Right renal pelvis (tissue), 4 donors: ENCODE measurements at places on chromosomes 3 and 15.

GRCh38 chr3:123815981-123816380 is 68.2 kb downstream of the MYLK start:
- no peak for DNase-seq

- DNase-seq: no peak
These were observed 148.0 kb upstream of the TPM1 start for GRCh38 chr15:62894322-62895085.

DNA sequence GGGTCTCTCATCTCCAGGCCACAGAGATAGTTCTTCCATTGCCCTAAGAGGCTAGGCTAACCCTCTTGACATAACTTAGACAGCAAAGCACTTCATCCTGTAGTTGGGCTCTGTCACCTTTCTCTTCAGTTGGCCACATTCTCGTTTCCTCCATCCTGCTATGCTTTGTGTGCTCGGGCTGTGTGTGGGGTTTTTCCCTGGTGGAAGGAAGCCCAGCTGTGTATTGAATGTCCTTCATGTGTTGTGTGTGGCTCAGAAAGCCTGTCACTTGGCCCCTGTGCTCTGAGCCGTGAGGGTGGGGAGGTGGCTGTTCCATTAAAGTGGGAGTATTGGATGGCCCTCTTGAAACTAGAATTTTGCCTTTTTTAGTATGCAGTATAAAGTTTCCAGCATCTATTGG is 8.8 kb upstream of the EXOG start:
- no peak for DNase-seq

DNA sequence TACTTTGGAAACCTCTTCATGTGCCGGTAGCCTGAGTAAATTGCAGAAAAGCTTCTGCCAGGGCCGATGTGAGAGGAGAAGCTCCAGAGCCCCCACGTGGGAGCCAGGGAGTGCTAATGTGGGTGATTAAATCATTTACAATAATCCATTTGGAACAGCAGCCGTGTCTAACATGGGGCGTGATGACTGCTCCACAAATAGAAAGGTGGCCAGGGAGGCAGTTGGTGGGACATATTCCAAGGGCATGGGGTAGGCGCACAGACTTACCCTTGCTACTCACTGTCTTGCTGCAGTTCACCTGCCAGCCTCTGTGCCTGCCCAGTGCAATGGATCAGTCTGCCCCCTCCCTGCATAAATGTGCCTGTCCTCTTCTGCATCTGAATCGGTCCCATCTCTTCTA is 39.3 kb upstream of the INSYN1 start:
- DNase-seq: no peak

DNA sequence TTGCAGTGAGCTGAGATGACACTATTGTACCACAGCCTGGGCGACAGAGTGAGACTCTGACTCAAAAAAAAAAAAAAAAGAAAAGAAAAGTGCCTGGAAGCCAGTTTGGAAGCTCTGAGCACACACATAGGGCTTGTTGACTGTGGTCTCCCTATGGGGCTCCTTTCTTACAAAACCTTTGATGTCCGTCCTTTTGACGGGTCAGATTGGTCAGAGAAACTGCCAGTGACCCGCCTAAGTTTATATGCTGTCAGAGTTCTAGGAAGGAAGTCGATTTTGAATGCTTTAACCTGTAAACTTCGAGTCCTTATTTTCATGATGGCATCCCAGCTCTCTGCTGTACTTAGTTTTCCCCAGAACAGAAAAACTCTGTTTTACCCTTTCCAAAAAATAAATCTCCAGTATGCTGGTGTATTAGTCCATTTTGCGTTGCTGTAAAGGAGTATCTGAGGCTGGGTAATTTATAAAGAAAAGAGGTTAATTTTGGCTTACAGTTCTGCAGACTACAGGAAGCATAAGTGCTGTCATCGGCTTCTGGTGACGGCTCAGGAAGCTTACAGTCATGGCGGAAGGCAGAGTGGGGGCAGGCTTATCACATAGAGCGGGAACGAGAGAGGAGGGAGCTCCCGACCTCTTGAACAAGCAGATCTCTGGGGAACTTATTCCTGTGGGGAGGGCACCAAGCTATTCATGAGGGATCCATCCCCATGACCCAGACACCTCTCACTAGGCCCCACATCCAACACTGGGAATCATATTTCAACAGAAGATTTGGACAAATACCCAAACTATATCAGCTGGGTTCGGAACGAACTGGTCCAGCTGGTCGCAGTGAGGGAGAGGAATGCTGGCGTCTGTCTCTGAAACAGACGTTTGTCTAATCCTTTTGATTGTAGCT is 72.3 kb downstream of the LMLN start:
- no peak for DNase-seq

GRCh38 chr3:82208002-82208710 is 446.7 kb upstream of the GBE1 start:
- DNase-seq: no peak

GRCh38 chr3:64870876-64871646 is 183.3 kb upstream of the ADAMTS9 start:
- DNase-seq: no peak

- no peak for DNase-seq
These were observed 64.6 kb downstream of the CYP11A1 start for GRCh38 chr15:74302821-74303359.

GRCh38 chr3:120181632-120182031 is 87.4 kb upstream of the GSK3B start:
- DNase-seq: no peak

- DNase-seq: no peak
These were observed 959.8 kb downstream of the NAALADL2 start for GRCh38 chr3:175818811-175819464.

DNA sequence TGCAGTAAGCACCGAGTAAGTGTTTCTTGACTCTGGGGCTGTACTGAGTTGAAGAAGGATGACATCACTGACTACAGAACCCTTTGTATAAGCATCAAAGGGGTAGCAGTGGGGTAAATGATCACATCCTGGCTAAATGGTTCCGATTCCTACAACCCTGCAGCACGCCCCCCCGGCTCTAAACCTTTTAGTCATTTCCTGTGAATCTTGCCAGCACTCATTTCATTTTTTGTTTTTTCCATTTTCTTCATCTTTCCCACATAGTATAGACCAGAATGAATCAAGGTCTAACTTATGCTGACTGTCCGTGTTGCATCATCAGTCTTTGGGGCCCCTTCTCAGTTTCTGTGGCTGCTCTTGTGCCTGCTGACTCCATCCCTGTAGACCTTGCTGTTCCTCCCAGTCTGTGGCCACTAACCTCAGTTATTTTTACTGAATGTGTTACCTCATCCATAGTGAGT is 383.1 kb upstream of the TPRG1 start:
- DNase-seq: no peak

DNA sequence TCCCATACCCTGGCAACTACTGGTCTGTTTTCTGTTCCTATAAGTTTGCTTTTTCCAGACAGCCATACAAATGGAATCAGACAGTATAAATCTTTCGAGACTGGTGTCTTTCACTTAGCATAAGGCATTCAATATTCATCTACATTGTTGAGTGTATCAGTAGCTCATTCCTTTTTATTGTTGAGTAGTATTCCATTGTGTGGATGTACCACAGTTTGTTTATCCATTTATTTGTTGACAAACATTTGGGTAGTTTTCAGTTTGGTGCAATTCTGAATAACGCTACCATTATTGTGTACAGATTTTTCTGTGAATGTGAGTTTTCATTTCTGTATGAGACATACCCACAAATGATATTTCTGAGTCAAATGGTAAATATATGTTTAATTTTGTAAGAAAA is 35.4 kb downstream of the LARP6 start:
- DNase-seq: no peak

DNA sequence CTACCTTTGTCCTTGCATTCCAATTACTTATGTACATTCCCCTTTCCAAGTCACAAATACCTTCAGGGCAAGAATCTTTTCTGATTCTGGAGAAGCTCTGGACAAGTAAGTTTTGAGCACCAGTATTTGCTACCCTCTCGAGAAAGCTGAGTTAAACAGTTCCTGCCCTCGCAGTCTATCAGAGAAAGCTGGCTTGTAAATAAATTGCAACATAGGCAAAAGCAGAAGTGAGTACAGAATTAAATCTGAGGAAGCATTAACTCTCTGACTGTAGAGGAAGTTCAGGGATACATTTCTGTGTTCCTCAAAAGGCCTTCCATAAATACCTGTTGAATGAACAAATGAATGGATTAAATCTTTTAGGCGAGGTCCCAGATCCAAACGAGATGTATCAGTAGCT is 1.2 kb downstream of the OSBPL11 start:
- DNase-seq: no peak

DNA sequence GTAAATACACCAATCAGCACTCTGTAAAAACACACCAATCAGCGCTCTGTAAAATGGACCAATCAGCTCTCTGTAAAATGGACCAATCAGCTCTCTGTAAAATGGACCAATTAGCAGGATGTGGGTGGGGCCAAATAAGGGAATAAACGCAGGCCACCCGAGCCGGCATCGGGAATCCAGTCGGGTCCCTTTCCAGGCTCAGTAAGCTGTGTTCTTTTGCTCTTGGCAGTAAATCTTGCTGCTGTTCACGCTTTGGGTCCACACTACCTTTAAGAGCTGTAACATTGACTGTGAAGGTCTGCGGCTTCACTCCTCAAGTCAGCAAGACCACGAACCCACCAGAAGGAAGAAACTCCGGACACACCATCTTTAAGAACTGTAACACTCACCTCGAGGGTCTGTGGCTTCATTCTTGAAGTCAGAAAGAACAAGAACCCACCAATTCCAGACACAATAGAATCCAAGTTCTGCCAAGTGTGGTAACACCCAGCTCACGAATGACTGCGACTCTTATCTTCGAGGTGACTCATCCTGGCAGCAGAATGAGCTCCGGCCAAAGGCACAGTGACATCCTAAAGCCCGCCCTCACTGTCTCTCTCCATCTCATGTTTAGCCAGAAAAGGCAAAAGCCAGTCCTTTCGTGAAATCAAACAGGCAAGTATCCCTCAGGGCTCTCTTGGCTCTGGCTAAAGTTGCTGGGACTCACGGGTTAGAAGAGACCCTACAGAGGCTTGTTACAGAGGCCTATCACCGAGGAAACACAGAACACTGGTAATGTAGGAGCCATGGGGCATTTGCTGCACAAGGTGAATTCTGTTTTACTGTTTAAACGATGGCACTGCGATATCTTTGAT is 155.2 kb downstream of the FAM43A start:
- DNase-seq: no peak

GRCh38 chr3:189841473-189842205 is 210.4 kb downstream of the TP63 start:
- DNase-seq: no peak

DNA sequence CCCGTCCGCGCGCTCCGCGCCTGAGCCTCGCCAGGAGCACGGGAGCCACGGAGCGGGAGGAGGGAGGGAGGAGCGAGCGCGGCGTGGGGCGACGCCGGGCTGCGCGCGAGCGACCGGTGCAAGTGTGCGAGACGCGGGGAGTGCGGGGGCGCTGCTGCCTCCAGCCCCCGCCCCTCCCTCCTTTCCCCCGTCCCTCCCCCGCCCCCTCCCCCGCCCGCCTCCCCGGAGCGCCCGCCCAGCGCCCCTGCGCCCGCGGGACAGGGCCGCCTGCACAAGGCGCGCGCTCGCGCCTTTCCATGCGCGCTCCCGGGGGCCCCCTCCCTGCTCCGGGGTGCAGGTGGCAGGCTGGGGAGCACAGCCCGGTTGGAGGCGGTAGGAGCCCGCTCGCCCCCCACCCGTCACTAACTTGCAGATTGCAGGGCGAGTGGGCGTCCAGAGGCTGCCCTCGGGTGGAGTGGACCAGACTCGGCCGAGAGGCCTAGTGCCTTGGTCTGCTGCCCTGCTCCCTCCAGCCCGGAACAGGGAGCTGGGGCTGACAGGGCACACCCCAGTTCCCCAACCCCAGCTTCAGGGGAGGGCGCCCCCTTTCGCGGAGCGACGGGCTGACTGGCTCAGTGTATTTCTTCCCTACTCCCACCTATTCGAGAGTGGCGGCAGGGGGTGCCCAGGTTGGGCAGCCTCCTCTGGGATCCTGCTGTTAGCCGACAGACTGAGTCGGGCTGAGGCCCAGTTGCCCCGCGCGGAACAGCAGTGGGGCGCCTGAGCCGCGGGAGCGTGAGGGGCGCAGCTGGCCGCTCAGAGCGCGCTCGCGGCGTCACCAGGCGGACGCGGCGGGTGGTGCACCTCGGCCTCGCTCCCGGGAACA is at the start of gene WNT7A:
Gene WNT7A (minus strand): TSS at position 126 of the 865 bp plus-strand sequence. CDS start 255 bp downstream, outside the sequence.
- no peak for DNase-seq

GRCh38 chr15:69505956-69506556 is 53.4 kb downstream of the RPLP1 start:
- no peak for DNase-seq

- no peak for DNase-seq
These were observed 1154.3 kb downstream of the EPHA3 start for GRCh38 chr3:90261481-90262433.

- DNase-seq: no peak
These were observed 9.4 kb upstream of the VPS33B start for GRCh38 chr15:91031796-91032195.

DNA sequence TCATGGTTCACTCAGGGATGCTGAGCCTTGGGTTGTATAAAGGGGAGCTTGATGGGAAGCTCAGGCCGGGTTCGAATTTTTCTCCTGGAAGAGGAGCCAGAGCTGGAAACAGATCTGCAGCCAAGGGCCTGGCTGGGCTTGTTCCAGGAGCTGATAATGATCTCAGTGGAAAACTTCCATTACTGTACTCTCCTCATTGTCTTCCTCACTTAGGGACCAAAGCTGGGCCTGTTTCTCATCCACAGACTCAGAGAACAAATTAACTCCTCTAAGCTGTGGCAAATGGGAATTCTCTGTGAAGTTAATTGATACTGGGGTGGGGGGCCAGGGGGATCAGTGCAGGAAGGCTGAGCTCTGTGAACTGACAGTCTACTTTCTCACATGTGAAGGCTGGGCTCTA is 92.0 kb downstream of the PRICKLE2 start:
- no peak for DNase-seq

- DNase-seq: no peak
These were observed 23.6 kb upstream of the CSPG4 start for GRCh38 chr15:75736256-75736655.

- no peak for DNase-seq
These were observed 101.2 kb downstream of the WDR72 start for GRCh38 chr15:53658255-53658654.

- DNase-seq: no peak
These were observed 24.3 kb downstream of the VPS8 start for GRCh38 chr3:184836090-184836822.

- peak; percentile 49 for DNase-seq
These were observed 120.7 kb upstream of the LINGO1 start for GRCh38 chr15:77753281-77753873.

DNA sequence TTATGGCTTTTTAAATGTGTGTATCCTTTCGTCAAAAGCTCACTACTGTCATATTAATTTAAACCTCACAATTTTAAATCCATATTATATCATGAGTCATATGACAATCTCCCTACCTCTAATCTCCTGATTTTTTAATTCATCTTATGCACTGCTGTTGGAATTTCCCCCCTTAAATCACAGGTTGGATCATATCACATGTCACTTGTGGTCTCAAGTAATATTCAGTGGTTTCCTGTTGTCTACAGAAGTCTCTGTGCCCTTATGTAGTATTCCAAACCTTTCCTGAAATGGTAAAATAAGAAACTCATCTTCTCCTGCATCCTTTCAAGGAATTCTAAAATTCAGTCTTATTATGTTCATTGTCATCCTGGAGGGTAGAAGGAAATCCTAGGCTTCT is 116.0 kb upstream of the CBLB start:
- no peak for DNase-seq

- no peak for DNase-seq
These were observed 16.4 kb upstream of the ALDH1A3 start for GRCh38 chr15:100863075-100863795.

- DNase-seq: no peak
These were observed 86.3 kb upstream of the RASGRP1 start for GRCh38 chr15:38650936-38651327.
